ENCODE measurements at places on chromosomes 4 and X.

DNA sequence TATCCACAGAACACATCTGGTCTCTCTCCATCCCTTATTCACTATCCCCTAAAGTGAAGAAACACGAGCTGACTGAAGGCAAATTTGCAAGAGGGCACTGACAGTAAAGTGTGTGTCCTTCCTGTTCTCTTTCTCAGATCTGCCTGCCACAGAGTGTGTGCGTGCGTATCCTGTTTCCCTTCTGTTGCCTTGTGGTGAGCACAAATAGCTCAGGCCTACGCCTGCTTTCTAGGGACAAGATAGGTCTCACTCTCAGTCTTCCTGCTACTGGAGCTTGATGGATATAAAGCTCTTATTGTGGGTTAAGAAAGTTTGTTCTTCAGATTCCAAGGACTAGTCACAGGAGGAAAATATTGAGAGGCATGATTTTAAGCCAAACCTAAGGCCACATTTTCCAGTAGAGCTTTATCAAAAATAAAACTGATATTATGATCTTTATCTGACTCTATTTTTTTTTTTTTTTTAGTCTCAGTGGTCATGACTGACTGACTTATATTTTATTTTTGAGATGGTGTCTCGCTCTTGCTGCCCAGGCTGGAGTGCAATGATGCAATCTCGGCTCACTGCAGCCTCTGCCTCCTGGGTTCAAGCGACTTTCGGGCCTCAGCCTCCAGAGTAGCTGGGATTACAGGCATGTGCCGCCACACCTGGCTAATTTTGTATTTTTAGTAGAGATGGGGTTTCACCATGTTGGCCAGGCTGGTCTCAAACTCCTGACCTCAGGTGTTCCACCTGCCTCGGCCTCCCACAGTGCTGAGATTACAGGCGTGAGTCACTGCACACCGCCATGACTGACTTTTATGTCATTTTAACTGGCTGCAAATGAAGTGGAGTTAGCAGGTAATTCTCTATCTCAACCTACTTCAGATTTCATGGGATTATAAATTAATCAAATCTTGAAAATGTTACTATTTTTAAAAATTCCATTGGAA lies 140.3 kb upstream of the SH3RF1 start:
- DNase-seq, result peak; percentile 38

- DNase-seq, result no peak
These were observed 103.0 kb downstream of the ADRA2C start for GRCh38 chr4:3869174-3869572.

- DNase-seq, result no peak
These were observed 2268.1 kb downstream of the PCDH7 start for GRCh38 chr4:32988165-32988811.

DNA sequence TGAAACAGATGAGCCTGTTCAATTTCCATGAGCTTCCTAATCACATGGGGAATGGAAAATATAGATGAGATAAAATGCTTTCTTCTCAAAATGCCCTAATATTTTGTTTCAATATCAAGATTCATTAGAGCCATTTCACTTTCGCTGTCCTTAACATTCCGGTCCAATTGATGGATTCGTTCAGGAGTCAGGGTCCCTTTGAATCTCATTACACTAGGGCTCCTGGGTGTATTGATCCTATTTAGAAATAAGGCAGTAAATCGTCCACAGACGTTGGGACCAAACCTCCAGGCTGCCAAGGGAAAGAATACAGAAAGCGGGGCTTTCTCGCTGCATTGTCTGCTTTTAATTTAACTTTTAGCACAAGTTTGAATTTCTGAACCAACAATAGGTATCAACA lies 20.6 kb upstream of the CRMP1 start:
- DNase-seq, result no peak

GRCh38 chr4:70589785-70590184 lies 2.3 kb upstream of the AMBN start:
- peak; percentile 14 for DNase-seq

DNA sequence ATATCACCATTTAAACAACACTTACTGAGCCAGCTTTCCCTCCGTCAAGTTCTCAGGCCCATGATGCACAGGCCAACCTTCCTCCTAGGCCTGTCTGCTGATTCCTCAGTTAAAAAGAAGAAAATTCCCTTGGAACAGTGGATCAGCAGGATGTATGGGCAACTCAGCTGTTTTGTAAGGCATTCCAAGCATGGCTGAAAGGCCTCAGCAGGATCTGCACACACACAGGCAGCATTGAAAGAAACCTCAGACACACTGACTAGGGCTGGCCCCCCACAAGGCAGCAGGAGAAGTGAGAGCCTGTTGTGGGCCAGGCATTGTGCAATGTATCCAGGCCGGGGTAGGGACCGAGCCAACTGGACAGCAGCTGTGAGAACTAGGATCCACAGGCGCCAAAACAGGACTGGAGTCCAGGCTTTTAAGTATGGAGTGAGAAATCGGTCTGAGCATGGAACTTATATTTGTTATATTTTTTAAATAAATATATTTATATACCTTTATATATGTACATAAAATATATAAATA lies 171.4 kb downstream of the NWD2 start:
- no peak for DNase-seq

DNA sequence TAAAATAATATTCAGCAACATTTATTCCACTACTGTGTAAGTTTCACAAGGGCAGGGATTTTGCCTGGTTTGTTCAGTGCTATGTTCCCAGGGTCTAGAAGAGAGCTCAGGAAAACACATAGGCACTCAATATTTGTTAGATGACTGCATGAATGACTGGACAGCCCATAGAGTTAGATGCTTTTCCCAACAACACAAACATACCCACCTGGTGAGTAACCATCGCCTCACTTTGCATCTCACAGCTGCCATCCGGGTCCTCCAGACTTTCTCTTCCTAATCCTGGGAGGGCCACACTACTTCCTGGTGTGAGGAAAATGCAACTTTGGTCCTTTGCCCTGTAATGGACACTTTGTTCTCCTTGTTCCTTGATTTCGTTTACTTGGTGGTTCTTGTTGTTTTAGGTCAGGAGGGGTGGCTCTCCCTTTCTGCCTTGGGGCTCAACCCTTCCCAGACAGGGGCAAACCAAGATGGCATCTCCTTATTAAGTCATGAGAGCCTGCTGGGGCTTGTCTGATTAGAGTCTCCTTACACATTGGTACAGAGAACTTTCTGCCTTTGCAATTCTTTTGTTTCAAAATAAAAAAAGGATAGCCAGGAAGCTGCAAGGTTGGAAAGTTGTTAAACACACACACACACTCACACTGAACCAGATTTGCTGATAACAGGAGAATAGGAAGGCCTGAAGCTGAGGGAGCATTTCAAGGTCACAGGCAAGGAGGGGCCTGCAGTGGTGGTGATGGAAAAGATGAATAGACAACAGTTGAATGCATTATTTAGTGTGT lies 190.6 kb downstream of the MID1IP1 start:
- DNase-seq, result no peak

DNA sequence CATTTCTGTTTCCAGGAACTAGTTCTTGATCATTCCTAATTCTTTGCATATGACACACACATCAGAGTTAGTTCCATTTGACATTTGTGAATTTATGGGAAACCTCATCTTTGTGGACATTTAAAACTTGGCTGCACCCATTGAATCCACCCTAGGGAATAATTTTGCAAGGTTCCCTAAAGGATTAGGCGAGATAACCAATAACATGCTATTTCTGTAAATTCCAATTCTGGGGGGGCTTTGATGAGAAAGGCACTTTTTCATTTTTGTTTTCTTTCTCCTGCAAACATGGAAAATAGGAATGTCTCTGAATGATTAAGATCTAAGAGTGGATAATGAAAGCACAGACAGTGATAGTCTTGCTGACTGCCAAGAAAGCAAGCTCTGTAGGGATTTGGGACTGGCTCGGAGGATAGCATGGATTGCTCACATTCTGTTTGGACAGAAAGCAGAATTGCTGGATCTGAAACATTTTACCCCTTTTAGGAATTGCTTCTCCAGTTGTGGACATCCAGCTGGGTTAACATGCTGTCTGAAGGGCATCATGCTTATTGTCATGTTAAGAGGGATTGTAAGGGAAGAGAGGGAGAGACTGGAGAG lies 145.1 kb downstream of the NHS start:
- DNase-seq, result no peak

GRCh38 chr4:94965852-94966251 lies 208.1 kb downstream of the BMPR1B start:
- no peak for DNase-seq

- no peak for DNase-seq
These were observed 243.9 kb upstream of the WDFY3 start for GRCh38 chr4:85210353-85210752.

DNA sequence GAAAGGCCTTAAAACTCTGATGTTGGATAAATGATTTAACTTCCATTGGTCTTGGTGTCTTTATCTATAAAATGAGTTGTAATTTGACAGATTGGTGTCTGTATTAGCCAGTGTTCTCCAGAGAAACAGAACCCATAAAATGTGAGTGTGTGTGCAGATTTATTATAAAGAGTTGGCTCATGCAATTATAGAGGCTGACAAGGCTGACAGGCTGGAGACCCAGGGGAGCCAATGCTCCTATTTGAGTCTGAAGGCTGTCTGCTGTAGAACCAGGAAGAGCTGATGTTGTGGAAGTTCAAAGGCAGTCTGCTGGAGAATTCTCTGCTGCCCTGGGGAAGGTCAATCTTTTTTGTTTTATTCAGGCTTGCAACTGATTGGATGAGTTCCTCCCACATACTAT lies 131.7 kb downstream of the SLC4A4 start:
- DNase-seq, result no peak

DNA sequence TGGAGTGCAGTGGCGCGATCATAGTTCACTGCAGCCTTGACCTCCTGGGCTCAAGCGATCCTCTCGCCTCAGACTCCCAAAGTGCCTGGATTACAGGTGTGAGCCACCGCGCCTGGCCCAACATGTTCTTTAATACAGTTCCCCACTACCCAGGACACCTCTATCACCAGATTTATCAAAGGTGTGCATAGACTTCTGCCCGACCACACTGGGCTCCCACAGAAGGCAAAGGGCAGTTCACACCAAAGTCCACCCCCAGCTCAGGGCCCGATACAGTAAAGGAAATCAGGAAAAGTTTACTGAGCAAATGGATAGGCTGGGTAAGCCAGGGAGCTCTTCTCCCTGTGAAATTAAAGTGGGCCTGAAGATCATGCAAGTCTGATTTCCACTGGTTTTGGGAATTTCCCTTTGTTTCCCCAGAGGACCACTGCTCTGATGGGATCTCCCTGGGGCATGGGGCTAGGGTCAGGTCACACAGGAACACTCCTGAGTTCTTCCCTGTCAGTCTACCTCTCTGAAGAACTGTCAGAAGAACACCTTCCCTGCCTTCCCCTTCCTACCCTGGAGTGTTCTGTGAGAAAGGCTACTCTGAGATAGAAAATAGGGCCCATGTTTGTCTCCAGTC lies 17.7 kb upstream of the PIM2 start:
- DNase-seq, result no peak

GRCh38 chr4:145623831-145624230 lies 4.6 kb downstream of the MMAA start:
- DNase-seq, result no peak

DNA sequence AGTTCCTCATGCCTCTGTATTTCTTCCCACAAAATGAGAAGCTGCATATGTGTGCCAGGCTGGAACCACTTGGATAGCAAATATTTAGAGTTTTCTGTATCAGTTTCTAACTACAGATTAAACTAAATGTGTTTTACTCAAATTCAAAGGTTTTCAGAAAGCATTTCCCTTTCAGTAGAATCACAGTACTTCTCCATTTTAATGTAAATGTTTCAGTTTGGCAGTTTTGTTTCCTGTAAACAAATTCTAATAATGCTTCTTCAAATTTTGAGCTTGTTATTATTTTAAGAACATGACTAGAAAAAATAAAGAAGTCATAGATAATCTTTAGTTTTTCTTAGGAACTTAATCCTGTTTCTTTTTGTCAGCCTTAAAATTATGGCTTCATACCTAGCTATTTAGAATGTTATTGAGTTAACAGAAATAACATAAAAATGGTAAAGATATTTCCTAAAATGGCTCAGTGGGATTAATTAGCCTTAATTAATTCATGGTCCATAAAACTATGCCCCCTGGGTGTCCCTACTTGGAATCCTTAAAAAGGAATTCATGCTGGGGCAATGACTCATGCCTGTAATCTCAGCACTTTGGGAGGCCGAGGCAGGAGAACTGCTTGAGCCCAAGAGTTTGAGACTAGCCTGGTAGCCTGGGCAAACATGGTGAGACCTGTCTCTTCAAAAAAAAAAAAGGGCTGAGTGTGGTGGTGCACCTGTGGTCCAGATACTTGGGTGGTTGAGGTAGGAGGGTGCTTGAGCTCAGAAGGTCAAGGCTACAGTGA lies 83.8 kb upstream of the GPR34 start:
- no peak for DNase-seq

- no peak for DNase-seq
These were observed 37.9 kb upstream of the SLC4A4 start for GRCh38 chr4:71300964-71301363.

GRCh38 chr4:56958111-56958517 lies 19.3 kb downstream of the NOA1 start:
- DNase-seq, result no peak

- DNase-seq, result peak; percentile 77
These were observed 205.3 kb downstream of the TENM3 start for GRCh38 chr4:182448281-182449151.

DNA sequence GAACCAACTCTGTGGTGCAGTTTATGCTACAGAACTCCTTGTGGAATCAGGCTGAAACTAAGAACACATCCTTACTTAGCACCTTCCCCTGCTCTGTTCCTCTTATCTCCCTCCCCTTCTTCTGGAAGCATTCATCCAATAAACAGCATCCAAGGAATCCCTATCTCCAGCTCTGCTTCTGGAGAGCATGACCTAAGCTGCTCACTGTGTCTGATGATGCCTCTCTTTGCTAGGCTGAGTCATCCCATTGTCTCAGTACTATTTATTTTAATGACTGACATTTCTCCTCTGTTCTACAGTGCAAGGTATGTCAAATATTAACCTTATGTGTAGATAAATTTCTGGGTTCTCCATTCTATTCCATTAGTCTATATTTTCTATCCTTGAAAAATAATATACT lies 71.2 kb downstream of the BEND2 start:
- no peak for DNase-seq

GRCh38 chrX:1181170-1181569 lies 31.3 kb downstream of the CRLF2 start:
- DNase-seq, result no peak

GRCh38 chr4:121973816-121974215 lies 22.0 kb upstream of the TRPC3 start:
- DNase-seq, result no peak

GRCh38 chrX:47063179-47063578 lies 15.1 kb upstream of the RGN start:
- no peak for DNase-seq

DNA sequence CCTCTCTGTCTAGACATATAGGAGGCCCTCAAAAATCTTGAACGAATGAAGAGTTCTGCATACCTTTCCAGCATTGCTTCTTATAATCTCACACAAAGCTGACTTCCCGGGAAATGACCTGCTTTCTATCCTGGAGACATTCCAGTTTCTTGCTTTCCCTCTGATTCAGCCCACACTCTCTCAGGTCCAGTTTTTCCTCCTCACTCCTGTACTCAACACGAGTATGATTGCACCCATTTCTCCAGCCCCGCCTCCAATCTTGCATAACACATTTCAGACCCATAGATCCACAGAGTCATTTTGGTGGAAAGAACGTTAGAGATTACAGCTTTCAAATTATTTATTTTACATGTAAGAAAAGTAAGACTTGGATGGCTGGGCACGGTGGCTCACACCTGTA lies 127.5 kb upstream of the TLR3 start:
- DNase-seq, result no peak

Data from GM13977 (cell line).